Activated T-cell treated with anti-CD3 and anti-CD28 coated beads, Interleukin-2, amount 50 U/mL, for 72 hours (primary cell): ENCODE measurements at places on chromosomes 2 and 18. TPM values are rescaled to one million over a fixed set of nuclear protein-coding genes. Genes with fewer than 3 reads are reported as not detected.
A peak's percentile ranks its signal among the peaks of the same experiment; 100 is the strongest.

SERPINB3 gene
- total RNA-seq, result not detected

RAB6D gene
- 0.09 TPM for total RNA-seq

DOK6 gene
- not detected for total RNA-seq

DNA sequence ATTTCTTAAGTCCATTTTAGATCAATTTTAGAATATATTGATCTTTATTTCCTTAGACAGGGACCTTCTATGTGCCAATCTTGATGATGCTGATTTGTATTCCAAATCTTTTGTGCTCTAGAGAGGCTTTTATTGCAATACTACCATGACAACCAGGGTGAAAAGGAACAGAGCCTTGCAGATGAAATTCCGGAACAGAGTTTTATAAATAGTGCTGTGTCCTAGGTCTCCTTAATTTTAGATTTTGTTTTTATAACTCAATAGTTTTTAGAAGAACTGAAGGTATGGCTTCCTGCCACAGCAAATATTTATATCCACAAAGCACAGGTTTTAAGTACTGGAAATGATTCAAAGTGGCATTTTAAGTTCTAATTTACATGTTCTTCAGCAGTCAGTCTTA lies 160.2 kb downstream of the PMAIP1 start:
- no peak for DNase-seq

DNA sequence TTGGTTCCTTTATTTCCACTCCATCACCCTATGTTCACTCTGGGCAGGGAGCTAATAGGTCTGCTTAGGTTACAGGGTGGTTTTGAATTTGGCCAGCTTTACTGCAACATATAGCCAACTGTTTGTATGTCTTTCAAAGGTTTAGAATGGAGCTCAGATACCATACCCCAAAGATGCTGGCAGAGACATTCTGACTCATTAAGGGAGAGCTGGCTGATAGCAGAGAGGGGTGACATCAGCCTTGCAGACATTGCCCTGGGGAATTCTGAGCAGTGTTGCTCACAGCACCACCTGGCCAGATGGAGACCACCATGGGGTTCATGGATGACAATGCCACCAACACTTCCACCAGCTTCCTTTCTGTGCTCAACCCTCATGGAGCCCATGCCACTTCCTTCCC lies 2.1 kb downstream of the PROKR1 start:
- DNase-seq, result peak; percentile 26

- no peak for DNase-seq
These were observed 59.2 kb downstream of the SMAD2 start for GRCh38 chr18:47871288-47871687.

DNA sequence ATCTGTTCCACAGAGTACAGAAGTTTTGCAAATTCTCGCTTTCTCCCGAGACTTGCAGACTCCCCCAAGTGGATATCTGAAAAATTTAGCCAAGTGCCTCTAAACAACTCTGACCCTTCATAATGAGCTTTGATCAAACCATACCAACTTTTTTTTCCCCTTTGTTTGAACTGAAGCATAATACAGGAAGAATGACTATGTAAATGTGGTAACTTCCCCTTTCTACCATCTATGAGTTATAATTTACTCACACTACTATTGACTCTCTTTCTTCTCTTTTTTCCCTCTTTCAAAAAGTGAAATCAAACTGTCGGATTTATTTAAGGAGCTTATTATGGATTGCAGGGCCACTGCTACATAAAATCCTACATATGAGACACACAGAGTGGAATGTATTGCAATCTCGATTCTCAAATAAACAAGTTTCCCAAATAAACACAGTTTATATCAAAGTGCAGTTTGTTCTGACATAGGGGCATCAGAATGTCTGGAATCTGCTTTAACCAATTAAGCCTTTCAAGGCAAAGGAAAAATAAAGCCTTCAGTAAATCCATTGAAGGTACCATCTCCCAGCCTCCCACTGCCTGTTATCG lies 1.4 kb upstream of the ZNF804A start:
- no peak for DNase-seq

DNA sequence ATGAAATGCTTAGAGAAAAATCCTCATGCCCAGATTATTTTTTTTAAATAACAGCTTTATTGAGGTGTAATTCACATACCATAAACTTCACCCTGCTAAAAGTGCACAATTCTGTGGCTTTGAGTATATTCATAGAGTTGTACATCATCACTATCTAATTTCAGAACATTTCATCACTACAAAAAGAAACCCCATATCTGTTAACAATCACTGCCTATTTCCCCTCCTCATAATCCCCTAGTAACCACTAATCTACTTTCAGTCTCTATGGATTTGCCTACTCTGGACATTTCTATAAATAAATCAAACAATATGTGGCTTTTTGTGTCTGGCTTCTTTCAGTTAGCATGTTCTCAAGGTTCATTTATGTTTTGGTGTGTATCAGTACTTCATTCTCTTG lies 51.4 kb downstream of the OSBPL1A start:
- DNase-seq, result no peak

GRCh38 chr18:26630596-26630995 lies 82.2 kb upstream of the KCTD1 start:
- DNase-seq, result no peak

GRCh38 chr2:239669181-239669898 lies 268.5 kb upstream of the HDAC4 start:
- DNase-seq, result no peak

DNA sequence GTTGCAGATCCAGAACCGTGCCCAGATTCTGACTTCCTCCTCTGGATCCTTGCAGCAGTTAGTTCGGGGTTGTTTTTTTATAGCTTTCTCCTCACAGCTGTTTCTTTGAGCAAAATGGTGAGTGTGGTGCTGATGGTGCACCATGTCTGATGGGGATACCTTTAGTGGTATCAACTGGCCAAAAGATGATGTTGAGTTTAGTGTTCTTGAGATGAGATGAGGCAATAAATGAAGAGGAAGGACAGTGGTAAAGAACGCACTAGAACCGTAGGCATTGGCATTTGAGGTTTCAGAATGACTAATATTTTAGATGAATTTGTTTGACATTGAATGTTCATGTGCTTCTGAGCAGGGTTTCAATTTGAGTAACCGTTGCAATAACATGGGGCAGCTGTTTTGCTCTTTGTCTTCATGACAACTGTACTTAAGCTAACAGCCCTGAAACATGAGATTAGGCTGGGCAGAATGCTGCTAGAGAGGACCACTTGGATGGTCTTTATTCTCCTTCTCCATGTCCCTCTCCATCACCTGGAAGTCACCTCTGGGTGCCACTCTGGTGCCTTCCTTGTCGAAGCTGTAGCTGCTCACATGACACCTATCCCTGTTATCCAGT lies 3.9 kb downstream of the CTLA4 start:
- DNase-seq, result peak; percentile 60
